ENCODE measurements at places on chromosomes 7 and 10. TPM values are rescaled to one million over a fixed set of nuclear protein-coding genes. Genes with fewer than 3 reads are reported as not detected.

Gene KLF14
- total RNA-seq, result not detected

- no peaks in the 10 kb centered on the region for H3K4me1 ChIP-seq
- peak; percentile 46 for DNase-seq
- H3K27ac ChIP-seq, result peak overlapping the region; percentile 92
These were observed 5.7 kb upstream of the HOXA13 start for GRCh38 chr7:27205325-27206280.

Gene FAM221A
- total RNA-seq, result 11.1 TPM

- DNase-seq, result no peak
- no peaks in the 10 kb centered on the region for H3K36me3 ChIP-seq
- no peaks in the 10 kb centered on the region for H3K4me1 ChIP-seq
- H3K27me3 ChIP-seq, result no peaks in the 10 kb centered on the region
- no peak overlapping the region for H3K4me3 ChIP-seq
These were observed 98.4 kb upstream of the FZD1 start for GRCh38 chr7:91165846-91166230.

DNA sequence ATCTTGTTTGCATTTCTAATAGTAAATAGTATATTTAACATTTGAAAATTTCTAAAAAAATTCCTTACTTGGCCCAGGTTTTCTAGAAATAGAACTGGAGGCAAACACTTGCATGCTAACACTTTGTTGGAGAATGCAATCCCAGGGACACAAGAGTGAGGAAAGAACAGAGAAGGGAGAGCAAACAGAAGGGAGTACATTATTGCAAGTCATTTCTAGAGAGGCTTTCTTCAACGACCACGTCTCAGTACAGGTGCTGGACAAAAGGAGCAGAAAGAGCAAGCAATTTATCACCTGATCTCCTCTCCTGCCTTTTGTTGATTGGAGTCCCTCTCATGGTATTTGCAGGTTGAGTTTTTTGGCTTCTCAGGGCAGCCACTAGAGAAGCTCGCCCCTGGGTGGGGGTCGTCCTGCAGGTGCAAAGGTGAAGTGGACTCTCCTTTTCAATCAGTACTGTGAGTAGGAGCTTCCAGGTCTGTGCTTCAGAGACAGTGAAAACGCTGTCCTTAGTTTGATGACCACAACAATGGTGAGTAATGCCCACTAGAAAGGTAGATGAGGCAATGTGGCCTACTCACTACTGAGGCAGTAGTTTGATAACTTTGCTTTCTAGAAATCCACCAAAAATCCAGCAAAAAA is 5.2 kb downstream of the CPED1 start:
- no peaks in the 10 kb centered on the region for H3K4me1 ChIP-seq
- no peaks in the 10 kb centered on the region for H3K27me3 ChIP-seq
- H3K36me3 ChIP-seq, result no peaks in the 10 kb centered on the region
- no peak overlapping the region for H3K4me3 ChIP-seq

DNA sequence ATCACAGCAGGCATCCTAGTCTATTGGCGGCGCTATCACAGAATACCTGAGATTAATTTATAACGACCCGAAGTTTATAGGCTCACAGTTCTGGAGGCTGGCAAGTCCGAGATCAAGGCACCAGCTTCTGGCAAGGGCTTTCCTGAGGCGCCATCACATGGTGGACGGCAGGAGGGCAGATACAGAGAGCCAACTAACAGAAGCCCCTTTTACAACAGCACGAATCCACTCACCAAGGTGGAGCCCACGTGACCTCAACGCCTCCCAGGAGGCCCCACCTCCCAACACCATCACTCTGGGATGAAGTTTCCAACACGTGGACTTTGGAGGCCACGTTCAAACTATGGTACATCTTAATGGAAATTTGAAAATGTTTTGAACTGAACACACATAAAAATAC is 255.3 kb downstream of the ELFN1 start:
- H3K4me1 ChIP-seq, result no peaks in the 10 kb centered on the region
- H3K27ac ChIP-seq, result no peak overlapping the region
- no peaks in the 10 kb centered on the region for H3K27me3 ChIP-seq
- no peaks in the 10 kb centered on the region for H3K36me3 ChIP-seq
- DNase-seq, result no peak
- no peak overlapping the region for H3K4me3 ChIP-seq

- DNase-seq, result no peak
- no peak overlapping the region for H3K27ac ChIP-seq
- no peak overlapping the region for H3K4me3 ChIP-seq
- H3K36me3 ChIP-seq, result no peaks in the 10 kb centered on the region
- peaks cover 3% of the 10 kb centered on the region for H3K27me3 ChIP-seq
- no peaks in the 10 kb centered on the region for H3K4me1 ChIP-seq
These were observed 49.1 kb downstream of the GCC1 start for GRCh38 chr7:127536394-127536691.

Gene OTUD1
- 6.6 TPM for total RNA-seq

DNA sequence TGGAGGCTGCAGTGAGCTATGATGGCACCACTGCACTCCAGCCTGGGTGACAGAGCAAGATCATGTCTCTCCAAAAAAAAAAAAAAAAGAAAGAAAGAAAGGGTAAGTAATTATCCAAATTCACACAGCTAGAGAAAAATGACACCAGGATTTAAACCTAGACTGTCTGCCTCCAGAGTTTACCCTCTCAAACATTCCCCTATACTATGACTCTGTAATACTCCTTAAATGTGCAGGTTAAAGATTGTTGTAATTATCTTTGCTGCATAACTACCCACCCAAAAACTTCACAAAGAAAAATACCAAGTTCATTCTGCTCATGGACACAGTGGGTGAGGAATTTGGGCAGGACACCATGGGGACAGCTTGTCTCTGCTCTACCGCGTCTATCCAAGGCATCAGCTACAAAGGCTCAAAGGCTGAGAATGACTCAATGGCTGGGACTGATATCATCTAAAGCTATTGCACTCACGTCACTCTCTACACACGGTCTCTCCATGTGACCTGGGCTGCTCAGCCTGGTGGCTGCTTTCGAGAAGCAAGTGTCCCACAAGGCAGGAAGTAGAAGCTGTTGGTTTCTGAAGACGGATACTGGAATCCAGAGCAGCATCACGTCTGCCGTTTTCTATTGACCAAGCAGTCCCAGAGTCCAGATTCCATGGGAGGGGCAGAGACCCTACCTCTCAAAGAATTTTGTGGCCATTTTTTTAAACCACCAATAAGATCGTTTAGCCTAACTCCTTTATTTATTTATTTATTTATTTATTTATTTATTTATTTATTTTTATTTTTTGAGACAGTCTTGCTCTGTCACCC is 185.7 kb upstream of the AUTS2 start:
- H3K36me3 ChIP-seq, result no peaks in the 10 kb centered on the region
- no peak overlapping the region for H3K27ac ChIP-seq
- H3K4me3 ChIP-seq, result no peak overlapping the region
- H3K4me1 ChIP-seq, result no peaks in the 10 kb centered on the region
- H3K27me3 ChIP-seq, result no peaks in the 10 kb centered on the region
- no peak for DNase-seq

DNA sequence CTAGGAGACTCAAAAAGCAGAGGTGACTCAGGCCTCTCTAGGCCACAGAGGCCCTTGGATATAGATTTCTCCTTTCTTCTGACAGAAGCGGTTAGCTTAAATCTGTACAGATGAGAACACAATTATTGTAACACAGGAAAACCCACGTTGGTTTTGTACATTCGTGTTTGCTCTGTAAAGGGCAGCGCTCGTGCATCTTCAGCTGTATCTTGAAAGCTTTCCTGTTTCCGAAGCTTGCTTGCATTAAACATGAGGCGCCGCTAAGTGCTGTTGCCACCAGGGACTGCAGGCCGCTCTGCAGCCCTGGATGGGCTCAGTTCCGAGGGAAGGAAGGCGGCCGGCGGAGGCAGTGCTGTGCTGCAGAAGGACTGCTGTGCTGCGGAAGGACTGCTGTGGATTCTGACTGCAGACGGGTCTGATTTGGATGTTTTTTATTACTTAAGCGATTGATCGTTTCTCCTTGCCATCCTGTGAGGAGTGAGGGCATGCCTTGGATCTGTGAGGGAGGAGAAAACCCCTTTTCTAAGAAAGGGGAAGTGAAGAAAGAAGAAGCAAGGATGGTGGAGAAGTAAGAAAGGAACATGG is 53.3 kb downstream of the FHIP2A start:
- DNase-seq, result no peak
- H3K27ac ChIP-seq, result no peak overlapping the region
- no peaks in the 10 kb centered on the region for H3K4me1 ChIP-seq
- H3K36me3 ChIP-seq, result no peaks in the 10 kb centered on the region
- no peak overlapping the region for H3K4me3 ChIP-seq

- H3K27ac ChIP-seq, result no peak overlapping the region
- no peak for DNase-seq
- H3K27me3 ChIP-seq, result no peaks in the 10 kb centered on the region
- no peak overlapping the region for H3K4me3 ChIP-seq
- H3K4me1 ChIP-seq, result no peaks in the 10 kb centered on the region
These were observed 110.5 kb downstream of the ITGA8 start for GRCh38 chr10:15609246-15609645.

- H3K4me1 ChIP-seq, result no peaks in the 10 kb centered on the region
- H3K27ac ChIP-seq, result no peak overlapping the region
- no peaks in the 10 kb centered on the region for H3K27me3 ChIP-seq
- H3K36me3 ChIP-seq, result no peaks in the 10 kb centered on the region
- no peak overlapping the region for H3K4me3 ChIP-seq
These were observed 12.0 kb downstream of the IFIT5 start for GRCh38 chr10:89426230-89426868.

DNA sequence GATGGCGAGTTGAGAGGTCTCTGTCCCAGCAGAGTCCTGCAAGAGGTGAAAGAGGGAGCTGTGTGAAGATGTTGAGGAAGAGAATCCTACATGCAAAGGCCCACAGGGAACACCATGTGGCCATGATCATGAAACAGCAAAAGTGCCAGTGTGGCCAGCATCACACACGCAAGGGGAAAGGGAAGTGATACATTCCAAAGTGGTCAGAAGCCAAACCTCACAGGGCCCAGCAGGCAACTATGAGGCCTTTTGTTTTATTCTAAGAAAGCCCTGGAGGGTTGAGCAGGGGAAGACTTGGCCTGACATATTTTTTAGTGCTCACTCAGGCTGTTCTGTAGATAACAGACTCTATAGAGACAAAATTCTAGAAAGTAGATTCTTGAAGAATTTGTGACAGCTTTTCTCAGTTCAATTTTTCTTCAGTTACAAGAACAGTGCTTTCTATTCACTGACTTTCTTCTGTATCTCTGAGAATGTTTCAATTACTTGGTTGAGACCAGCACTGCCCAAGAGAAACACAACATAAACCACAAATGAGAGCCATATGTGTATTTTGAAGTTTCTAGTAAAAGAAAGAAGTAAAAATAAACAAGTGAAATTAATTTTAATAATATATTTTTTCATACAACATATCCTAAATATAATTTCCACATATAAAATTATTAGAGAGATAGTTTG is 82.3 kb downstream of the HTR7 start:
- no peaks in the 10 kb centered on the region for H3K27me3 ChIP-seq
- H3K36me3 ChIP-seq, result no peaks in the 10 kb centered on the region
- no peak overlapping the region for H3K4me3 ChIP-seq
- no peak for DNase-seq
- H3K27ac ChIP-seq, result no peak overlapping the region
- H3K4me1 ChIP-seq, result no peaks in the 10 kb centered on the region

Data from colonic mucosa (tissue), 4 donors.